ENCODE measurements at places on chromosomes 12 and 14.

DNA sequence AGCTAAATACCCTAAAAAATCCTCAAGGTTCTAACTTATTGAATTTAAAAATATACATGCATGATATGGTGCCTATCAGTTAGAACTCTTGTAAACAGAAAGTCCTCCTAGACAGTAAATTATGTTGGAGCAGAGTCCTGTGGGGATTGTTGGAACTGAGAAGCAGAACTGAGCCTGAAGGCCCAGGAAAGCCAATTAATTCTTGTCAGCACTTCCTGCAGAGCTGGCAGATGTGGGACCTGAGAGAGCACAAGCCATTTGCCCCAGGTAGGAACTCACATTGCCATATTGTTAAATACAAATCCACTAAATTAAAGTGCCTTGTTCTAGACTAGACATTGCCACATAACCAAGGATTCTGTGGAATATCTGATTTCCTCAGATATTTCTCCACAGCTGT is 117.1 kb downstream of the RTN1 start:
- DNase-seq = no peak

DNA sequence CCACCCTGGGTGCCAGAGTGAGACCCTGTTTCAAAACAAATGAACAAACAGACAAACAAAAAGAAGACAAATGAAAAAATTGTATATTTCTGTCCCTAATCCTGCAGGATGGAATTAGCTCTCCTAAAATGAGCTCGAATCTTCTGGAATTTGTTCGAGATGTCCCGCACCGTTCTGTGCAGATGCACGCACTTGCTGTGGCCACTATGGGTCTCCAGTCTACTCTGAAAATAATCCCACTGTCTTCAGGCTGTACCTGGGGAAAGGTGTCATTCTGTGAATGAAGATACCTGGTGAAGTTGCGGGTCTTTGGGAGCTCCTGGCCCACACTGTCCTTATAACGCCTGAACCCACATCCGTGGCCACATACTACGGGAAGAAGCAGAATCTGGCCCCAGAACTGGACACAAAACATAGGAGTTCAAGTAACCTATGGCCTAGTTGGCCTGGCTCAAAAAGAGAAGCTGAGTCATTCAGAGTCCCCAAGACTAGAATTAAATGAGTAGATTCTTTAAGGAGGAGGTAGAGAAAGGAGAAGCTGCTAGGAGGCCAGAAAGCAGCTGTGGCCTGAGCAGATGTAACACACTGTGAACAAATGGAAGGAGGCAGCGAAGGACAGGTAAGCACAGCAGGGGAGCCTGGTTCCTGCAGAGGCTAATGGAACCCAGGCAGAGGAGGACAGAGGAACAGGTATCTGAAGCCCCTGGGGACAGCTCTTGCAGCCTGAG is 108.6 kb downstream of the FOXN3 start:
- DNase-seq = no peak

GRCh38 chr12:2693244-2693860 is 101.4 kb upstream of the FKBP4 start:
- no peak for DNase-seq

- DNase-seq = no peak
Measured at GRCh38 chr12:52907092-52907810, 2.4 kb upstream of the KRT8 start.

DNA sequence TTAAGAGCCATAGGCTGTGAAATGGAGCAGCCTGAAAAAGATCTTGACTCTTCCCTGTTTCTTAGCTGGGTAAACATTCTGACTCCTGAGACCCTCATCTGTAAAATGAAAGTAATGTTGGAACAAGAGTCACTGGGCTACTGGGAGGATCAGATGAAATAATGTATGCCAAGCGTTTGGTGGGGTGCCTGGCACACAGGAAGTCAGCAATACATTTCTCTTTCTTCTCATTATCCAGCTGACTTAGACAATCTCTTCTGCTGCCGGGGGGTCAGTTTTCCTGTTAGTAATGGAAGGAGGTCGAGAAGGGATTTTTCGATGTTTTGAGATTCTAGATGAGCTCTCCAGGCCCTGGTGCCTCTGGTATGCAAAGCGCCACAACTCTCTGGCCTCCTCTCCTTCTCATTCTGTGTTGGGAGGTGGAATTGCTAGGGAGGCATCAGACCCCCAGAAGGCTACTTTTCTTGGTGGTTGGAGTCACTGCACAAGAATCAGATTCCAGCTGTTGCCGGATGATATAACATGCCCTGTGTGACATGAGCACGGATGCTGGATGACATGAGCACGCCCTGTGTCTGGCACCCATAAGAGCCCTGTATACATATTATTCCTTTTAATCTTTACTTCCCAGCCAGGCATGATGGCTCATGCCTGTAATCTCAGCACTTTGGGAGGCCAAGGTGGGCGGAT is 4.3 kb downstream of the OASL start:
- DNase-seq = no peak

GRCh38 chr14:68309616-68310015 is 483.3 kb downstream of the ZFP36L1 start:
- no peak for DNase-seq

DNA sequence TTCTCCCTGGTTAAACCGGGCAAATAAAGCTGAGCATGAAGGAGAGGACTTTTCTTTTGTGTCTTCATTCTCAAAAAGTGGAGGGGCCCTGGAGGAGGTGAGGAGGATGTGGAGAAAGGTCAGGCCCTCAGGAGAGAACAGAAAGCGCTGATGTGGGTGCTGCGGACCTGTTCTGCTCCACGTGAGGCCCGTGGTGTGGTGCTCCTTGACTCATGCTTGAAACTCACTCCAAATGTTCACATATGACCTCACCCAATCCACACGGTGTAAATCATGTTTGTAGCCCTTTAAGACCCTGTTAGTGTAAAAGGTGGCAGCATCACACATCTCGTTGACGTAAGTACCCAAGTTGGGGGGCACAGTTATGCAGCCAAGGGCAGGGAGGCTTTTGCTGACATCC is 126.2 kb downstream of the FOXN3 start:
- no peak for DNase-seq

DNA sequence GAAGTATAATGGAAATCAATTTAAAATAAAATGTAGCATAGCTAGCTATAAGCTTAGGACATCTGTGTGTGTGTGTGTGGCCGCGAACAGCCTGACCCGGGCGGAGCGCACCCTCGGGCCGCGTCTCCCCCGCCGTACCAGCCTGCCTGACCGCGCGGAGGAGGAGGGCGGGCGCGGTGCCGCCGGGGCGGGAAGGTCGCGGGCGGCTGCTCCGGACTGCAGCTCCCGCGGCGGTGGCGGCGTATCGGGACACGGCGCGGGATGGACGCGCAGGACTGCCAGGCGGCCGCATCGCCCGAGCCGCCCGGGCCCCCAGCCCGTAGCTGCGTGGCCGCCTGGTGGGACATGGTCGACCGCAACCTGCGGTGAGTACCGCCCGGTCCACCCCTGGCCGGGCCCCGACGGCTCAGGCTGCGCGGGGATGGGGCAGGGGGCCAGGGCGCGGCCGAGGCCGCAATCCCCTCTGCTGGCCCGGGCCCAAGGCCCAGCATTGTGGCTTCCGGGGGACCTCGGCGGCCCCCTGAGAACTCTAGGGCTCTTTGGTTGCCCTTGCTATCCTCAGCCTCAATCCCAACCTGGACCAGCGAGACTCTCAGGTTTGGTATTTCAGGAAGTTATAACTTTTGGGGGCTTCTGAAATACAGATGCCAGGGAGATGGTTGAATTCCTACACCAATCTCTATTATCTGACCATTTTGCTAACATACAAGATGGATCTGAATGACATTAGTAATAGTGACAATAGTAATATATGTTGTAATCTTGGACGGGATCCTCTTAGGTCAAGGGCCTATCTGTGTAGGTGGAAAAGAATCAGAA is at the start of gene ABHD12B:
Gene ABHD12B (plus strand): TSS at position 140 of the 819 bp plus-strand sequence. CDS start 122 bp downstream, at position 262.
- DNase-seq = no peak

GRCh38 chr14:52853522-52853854 is 62.1 kb upstream of the GNPNAT1 start:
- no peak for DNase-seq

GRCh38 chr14:102085488-102085887 is 1.4 kb downstream of the HSP90AA1 start:
- DNase-seq = no peak

- no peak for DNase-seq
Measured at GRCh38 chr14:85607651-85608081, 77.7 kb downstream of the FLRT2 start.

GRCh38 chr14:22802860-22803686 is 12.2 kb downstream of the SLC7A7 start:
- DNase-seq = no peak

DNA sequence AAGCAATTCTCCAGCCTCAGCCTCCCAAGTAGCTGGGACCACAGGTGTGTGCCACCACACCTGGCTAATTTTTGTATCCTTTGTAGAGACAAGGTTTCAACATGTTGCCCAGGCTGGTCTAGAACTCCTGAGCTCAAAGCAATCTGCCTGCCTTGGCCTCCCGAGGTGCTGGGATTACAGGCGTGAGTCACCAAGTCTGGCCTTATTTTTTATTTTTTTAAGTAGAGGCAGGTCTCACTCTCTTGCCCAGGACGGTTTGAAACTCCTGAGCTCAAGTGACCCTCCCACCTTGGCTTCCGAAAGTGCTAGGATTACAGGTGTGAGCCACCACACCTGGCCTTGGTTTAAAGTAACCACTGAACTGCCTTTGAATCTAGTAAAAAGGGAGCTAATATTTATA is 56.8 kb downstream of the SPPL3 start:
- no peak for DNase-seq

- no peak for DNase-seq
Measured at GRCh38 chr12:119749666-119750065, 81.7 kb downstream of the PRKAB1 start.

DNA sequence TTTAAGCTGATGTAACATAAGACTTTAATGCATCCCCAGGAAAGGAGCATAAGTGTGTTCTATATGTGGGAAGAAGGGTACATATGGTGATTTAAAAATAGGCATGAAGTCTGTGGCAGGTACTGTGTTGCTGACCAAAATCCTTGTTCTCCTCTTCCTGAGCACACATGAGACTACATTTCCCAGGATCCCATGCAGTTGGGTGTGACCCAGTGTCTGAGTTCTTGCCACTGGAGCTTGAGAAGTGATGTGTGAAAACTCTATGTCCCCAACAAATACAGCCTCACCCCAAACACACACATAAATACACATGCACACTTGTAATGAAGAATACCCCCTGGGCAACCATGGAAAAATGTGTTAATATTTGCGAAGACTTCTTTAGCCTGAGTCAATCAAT is 8.5 kb upstream of the SMIM10L1 start:
- no peak for DNase-seq

DNA sequence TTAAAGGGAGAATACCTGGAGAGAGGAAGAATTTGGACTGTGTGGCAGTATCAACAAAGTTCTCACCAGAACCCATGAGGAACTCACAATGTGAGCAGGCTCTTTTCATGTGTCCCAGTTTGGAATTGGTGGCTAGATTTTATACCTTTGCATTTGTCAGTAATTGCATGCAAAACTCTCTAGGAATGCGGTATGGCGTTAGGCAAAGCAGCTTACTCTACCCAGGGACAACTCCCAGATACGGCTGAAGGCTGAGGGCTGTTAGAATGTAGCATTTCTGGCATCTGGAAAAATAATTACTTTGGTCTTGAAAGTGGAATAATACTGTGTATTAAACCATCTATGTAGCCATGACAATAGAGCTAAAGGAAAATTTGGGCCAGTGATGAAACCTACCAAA is 635.5 kb downstream of the SLC16A7 start:
- no peak for DNase-seq

- DNase-seq = no peak
Measured at GRCh38 chr12:98696036-98696646, 51.1 kb downstream of the APAF1 start.

DNA sequence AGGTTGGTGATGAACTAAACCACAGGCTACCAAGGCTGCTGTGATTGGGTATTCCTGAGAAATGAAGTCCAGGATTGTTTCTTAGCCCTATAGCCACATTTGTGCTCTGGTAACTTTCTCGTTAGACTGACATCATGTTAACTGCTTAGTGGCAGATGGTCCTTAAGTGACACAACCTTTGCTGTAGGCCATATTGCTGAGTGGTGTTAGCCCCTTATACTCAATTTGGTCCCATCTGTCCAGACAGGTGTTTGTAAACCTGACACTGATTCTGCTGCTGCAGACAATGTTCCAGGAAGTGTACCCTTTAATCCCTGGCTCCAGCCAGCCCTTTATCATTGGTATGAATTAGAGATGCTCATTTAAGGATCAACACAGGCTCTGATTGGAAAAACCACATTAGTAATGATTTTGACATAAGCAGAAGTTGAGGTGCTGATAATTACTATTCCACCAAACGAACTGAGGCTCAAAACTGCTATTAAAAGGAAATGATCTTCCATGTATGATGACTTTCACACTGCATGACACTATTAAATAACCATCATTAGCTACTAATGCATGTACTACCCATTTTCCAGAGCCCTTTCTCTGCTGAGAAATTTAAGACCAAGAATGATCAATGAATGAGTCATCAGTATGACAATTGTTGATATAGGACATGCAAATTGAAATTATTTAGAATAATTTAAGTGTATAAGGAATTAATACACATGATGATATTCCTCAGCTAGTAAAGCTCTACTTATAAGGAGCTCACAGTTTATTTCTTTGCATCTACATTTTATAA is 3.6 kb upstream of the SSTR1 start:
- no peak for DNase-seq

GRCh38 chr12:56958422-56958821 is 1.0 kb upstream of the RDH16 start:
- no peak for DNase-seq

DNA sequence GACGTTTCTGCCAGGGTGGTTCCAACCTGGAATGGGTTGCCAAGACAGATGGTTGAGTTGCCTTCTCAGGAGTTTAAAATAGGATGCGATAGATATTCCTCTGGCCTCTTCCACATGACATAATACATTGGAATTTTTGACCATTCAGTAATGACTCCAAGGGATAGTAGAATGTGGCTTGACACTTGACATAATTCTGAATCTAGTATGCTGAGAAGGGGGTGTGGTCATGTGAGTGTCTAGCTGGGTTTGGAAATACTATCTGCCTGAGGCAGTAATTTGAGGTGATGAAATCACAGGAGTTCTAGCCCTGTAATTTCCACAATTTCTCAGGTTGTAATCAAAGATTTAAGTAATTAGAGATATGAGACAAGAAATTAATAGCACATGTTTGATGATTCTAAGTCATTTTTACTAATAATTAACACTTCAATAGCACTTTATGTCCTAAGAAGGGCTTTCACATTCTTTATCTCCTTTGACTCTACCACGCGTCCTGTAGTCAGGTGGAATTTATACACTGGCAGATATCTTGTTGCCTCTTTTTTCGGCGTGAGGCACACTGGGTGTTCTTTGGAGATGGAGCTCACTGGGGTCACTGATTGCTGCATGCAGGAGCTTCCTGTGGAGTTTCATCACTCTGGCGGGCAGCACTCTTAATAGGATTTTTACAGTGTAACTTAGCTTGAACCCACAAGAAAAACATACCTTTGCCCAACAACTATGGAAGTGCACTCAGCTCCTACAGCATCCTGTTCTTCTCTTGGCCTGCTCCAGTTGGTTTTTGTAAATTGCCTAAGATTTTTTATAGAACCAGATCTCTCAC is 3.2 kb upstream of the AMIGO2 start:
- no peak for DNase-seq

DNA sequence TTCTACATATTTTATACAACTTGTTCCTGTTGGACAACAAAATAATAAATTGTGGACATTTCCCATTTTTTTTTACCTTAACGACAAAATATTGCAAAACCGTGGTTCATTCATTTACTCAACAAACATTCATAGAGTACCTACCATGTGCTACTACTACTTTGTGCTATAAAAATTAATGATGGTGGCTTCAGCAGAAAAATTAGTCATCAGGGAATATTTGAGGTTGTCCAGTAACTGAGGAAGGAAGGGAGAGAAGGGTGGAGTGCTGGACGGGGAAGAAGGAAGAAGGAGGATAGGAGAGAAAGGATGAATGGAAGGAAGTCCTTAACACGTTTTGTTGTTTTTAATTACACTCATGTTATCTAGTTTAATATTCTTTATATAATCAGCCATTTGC is 53.7 kb downstream of the PPFIBP1 start:
- DNase-seq = no peak

All from activated CD4-positive, alpha-beta T cell treated with anti-CD3 and anti-CD28 coated beads for 4 hours (primary cell).